ENCODE measurements at places on chromosomes 7 and 10.

GRCh38 chr7:137306748-137307147 lies 36.8 kb downstream of the PTN start:
- DNase-seq: no peak

GRCh38 chr7:105268511-105269392 lies 120.0 kb downstream of the SRPK2 start:
- peak; percentile 70 for DNase-seq

GRCh38 chr10:26950934-26951333 lies 90.2 kb upstream of the ABI1 start:
- no peak for DNase-seq

DNA sequence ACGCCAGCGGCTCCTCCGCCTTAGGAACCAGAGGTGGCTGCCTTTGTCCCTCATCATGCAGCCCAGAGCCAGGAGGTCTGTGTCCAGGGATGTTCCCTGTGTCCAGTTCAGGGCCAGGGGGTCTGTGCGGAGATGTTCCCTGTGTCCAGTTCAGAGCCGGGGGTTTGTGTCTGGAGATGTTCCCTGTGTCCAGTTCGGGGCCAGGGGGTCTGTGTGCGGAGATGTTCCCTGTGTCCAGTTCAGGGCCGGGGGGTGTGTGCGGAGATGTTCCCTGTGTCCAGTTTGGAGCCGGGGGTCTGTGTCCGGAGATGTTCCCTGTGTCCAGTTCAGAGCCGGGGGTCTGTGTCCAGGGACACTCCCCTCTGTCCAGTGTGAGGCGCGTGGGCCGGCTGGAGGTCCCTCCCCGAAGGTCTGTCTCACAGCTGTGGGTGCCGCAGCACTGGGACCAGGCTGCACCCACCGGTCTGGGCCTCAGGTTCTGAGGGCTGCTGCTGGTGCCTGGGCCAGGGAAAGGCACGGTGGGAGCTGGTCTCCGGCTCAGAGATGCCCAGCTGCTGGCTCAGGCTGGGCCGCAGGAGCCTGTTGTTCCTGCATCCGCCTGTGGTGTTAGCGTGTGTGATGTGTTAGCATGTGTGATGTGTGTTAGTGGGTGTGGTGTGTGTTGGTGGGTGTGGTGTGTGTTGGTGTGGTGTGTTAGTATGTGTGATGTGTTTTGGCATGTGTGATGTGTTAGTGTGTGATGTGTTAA lies 67.9 kb upstream of the CFAP46 start:
- DNase-seq: no peak

DNA sequence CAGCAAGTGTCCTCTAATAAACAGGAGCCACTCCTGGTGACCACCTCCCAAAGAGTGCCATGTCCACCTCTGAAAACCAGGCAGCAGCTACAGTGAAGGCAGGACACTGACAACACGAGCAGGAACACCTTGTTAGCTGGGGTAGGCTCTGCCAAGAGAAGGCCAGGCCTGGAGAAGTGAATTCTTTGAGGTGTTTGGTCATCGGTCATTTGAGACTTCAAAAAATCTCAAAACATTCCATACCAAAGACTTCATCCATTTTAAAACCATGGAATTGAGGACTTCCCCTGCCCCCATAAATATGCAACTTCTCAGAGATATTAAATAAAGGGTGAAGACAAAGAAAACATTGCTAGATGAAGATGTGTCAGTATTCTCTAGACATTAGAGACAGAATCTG lies 28.4 kb upstream of the OPALIN start:
- DNase-seq: no peak

- DNase-seq: no peak
These were observed 52.6 kb downstream of the CAV1 start for GRCh38 chr7:116577320-116577871.

GRCh38 chr10:12782537-12782936 lies 219.0 kb downstream of the CCDC3 start:
- DNase-seq: peak; percentile 9

GRCh38 chr7:28276298-28276697 lies 95.7 kb upstream of the JAZF1 start:
- no peak for DNase-seq

- DNase-seq: peak; percentile 1
These were observed 124.5 kb upstream of the RET start for GRCh38 chr10:42952349-42952748.

DNA sequence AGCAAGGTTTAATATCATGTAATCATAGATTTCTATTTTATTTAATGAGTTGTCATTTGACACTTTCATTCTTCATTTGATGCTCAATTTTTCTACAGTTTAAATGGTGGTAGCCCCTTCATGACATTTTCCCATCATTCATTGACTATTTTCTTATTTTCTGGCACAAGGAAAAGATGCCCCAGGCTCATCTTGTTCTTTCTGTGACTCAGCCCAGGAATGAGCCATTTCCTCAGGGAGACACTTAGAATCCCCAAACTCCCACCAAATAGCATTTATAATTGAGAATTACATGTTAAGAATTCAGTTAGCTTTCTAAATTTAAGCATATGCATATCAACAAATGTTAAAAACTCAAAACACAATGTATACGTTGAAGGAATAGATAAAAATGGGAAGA lies 222.3 kb downstream of the KIF20B start:
- peak; percentile 57 for DNase-seq

- no peak for DNase-seq
These were observed 12.0 kb upstream of the AOAH start for GRCh38 chr7:36736090-36736898.

GRCh38 chr7:40866601-40867000 lies 731.8 kb downstream of the SUGCT start:
- DNase-seq: no peak

DNA sequence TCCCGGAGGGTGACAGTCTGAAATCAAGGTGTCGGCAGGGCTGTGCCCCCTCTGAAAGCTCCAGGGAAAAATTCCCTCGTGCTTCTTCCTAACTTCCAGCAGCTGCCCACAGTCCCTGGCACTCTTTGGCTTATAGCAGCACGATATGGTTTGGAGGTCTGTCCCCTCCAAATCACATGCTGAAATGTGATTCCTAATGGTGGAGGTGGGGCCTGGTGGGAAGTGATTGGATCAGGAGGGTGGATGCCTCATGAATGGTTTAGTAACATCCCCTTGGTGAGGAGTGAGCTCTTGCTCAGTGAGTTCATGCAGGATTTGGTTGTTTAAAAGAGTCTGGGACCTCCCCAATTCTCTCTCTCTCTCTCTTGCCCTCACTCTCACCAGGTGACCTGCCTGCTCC lies 51.1 kb downstream of the GPAM start:
- no peak for DNase-seq

DNA sequence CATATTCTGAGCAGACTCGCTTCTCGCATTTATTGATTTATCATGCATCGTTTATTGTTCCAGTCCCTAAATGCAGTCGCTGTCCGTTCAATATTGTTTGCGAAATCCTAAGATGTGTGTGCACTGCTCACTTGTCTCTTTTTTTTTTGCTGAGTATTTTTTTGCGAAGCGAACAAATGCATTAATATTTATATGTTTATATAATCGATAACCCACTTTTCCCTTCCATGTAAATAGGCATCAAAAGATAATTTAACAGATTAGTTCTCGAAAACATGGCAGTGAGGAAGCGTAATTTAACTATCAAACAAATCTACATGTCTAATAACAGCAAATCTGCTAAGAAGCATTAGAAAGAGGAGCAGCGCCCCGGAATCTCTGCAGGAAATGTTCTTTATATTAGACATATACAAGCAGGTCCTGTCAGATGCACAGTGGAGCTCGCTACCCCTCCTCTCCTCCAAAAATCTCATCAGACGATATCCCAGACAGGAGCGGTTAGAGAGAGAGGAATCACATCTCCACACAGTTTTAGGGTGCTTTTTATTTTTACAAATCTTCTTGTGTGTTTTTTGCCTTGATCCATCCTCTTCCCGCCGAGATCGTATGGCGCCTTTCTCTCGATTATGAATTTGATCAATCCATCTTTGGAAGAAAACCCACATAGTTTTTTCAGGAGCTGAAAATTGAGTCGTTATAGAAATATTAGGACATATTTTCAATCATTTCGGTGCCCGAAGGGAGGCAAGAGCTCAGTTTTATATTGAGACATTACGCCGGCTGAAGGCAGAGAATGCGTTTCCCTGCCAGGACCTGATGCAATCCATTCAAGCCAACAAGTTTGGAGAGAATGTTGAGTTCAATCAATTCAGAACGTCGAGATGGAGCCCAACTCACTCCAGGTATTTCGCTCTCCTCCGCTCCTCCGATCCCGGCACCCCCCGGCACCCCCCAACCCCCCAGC lies at the start of gene ARID5B:
Gene ARID5B, plus strand, starts transcription at position 871 of the 964 bp plus-strand sequence. Its CDS starts 11 bp downstream, at position 882.
- peak; percentile 70 for DNase-seq

- no peak for DNase-seq
These were observed 140.6 kb downstream of the ARHGAP22 start for GRCh38 chr10:48464121-48464870.

- no peak for DNase-seq
These were observed 2.9 kb downstream of the C1QL3 start for GRCh38 chr10:16518822-16519221.
